ENCODE measurements at places on chromosomes 11 and 22.

GRCh38 chr11:3037040-3037944 is 19.9 kb downstream of the CARS1 start:
- DNase-seq, result no peak

DNA sequence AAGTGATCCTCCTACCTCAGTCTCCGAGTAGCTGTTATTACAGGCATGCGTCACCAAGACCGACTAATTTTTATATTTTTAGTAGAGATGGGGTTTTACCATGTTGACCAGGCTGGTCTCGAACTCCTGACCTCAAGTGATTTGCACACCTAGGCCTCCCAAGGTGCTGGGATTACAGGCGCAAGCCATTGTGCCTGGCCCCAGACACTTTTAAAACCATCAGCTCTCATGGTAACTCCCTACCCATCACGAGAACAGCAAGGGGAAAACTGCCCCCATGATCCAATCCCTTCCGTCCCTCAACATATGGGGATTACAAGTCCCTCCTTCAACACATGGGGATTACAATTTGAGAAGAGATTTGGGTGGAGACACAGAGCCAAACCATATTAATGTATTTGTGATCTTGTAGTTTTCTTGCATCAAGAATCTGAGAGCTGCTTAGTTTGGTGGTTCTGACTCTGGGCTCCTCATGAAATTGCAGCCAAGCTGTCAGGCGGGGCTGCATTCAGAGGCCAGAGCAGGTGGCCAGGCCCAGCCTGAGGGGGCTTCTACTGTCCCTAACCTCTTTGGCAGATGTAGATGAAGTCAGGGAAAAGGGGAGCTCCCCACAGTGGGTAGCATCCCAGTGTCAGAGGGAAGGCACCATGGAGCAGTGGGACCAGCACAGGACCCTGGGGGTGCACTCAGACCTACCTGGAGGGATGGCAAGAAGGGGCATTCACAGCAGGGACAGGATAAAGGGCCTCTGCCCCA is 31.2 kb upstream of the PRAME start:
- no peak for DNase-seq

DNA sequence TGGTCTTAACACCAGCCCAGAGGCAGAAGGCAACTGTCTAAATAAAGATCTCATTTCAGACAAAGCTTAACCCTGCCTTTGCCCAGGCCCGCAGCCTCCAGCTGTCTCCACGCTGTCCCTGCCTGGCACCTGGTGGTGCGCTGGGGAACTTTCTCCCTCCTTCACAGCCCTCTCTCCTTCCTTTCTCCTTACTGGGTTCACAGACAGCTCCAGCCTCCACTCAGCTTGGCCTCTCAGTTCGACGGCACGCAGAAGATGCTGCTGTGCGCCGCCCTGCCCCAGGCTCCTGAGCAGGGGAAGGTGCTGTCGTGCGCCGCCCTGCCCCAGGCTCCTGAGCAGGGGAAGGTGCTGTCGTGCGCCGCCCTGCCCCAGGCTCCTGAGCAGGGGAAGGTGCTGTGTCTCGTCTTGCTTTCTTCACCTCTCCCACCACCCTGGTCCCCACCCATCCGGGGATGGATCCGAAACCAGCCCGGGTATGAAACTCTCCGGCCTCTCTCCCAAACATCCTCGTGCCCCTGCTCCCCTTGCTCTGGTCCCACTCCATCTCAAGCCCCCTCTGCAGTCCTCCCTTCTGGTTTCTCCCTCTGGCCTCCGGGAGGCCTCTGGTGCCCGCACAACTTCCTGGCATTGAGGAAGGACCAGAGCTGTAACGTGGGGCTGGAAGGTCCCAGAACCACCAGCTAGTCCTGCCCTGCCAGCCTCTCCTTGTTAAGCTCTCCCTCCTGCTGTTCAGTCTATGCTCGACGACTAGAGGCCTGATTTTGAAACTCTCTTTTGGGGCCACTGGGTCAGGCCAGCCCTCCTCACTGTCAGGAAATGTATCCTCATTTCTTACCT is 22.9 kb upstream of the JAM3 start:
- no peak for DNase-seq

- DNase-seq, result no peak
Observed at GRCh38 chr11:76797341-76798201, 14.4 kb downstream of the TSKU start.

GRCh38 chr11:73565804-73566203 is 32.1 kb downstream of the FAM168A start:
- no peak for DNase-seq

DNA sequence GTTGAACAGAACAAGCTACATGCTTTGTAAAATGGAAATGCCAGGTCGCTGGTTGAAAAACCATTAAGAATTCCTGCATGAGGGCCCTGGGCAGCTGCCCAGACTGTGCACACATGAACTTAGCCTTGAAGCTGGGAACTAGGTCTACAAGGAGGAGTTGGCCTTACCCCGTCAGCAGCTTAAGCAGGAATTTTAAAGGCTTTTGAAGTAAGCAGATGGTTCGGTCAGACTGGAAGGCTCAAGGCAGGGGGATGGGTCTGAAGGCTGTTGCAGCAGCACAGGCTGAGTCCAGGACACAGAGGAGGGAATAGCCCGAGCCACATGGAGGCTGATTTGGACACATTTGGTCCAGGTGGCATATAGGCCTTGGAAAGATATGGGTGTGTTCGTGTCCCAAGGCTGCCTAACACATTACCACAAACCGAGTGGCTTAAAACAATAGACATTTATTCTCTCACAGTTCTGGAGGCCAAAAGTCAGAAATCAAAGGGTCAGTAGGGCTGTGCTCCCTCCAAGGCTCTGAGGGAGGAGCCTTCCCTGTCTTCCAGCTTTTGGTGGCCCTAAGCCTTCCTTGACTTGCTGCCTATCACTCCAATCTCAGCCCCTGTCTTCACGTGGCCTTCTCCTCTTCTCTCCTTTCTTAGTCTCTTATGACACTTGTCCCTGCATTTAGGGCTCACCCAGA is 11.6 kb downstream of the LIF start:
- no peak for DNase-seq

DNA sequence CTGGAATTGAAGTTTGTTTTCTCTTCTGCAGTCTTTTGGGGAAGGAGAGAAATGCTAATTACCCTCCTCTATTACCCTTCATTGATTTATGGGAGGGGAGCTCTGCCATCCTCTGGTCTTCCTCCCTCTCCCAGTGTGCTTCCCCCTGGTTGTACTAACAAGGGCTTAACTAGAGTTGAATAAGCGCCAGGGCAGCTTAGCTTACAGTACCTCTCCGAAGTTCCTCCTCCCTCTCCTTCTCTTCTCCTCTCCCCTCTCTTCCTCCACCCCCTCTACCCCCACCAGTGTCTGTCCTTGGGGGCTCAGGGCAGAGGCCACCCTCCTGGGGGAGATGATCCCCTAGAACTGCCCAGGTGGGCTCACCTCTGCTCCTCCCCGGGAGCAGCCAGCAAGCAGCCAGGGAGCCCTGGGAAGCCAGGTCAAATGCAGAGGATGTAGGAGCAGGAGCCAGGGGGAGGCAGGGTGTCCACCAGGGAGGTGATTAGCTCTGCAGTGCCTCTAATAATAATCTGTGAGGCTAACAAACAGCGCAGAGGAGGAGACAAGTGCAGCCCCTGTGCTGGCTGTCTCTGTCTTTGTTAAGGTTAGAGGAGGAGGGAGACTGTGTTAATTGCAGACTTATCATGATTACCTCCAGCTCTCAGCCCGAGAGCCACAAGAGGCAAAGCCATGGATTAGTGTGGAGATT is 191.6 kb upstream of the CADM1 start:
- DNase-seq, result no peak

DNA sequence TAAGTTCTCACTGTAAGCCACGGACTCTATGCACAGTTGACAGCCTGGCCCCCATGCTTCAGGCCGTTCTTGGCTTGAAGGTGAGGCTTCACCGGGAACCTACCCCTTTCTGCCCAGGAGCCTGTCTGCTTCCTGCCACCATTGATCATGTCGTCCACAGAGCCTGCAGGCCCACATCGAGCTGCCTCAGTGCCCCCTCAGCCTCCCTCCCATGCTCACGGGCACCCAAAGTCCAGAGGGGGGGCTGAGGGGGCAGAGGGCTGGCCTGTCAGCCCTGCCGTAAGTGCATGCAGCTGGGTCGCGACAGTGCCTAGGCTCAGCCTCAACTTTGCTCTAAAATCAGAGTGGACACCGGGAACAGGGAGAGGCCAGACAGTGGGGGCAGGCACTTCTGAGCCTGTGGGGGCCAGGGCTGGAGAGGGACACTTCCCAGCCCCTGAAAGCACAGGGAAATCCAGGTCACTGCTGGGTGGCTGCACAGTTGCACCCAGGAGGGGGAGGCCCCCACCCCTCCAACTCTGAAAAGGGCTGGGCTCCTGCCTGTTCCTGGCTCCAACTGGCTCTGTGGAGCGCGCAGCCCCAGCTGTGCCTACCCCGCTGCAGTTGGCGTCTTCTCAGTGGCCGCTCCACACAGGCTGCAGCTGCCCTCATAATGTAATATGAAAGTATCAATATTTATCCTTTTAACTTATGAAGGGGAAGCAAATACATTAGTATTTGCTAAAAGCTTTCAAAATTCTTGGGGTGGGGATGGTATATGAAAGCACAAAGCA is 598.6 kb downstream of the DLG2 start:
- no peak for DNase-seq
